NCI-H1092 (cell line): ENCODE measurements at places on chromosomes 5 and 9.

DNA sequence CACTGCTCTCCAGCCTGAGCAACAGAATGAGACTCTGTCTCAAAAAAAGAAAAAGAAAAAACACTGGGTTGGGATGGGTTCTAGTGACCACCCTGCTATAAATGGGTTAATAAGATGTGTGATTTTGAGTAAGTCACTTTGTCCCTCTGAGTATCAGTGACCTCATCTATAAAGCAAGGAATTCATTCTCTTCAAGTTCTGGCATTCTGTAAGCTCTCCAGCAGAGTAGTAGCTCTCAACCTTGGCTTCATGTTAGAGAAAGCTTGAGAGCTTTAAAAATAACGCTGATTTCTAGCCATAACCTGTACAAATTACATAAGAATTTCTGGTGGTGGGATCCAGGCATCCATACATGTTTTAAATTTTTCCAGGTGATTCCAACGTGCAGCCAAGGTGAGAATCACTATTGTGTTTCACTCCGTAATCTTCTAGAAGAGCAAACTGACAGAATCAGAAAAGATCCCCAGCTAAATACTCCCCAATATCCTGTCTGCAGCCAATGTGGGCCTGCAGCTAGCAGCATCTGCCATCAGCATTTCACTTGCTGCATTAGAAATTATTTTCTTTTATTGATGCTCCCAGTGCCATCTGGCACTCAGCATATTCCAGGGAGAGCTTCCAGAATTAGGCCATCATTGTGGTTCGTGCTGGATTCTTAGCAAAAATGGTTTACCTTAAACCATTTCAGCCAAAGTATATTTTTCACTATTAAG lies 109.4 kb downstream of the FEM1C start:
- DNase-seq = no peak

DNA sequence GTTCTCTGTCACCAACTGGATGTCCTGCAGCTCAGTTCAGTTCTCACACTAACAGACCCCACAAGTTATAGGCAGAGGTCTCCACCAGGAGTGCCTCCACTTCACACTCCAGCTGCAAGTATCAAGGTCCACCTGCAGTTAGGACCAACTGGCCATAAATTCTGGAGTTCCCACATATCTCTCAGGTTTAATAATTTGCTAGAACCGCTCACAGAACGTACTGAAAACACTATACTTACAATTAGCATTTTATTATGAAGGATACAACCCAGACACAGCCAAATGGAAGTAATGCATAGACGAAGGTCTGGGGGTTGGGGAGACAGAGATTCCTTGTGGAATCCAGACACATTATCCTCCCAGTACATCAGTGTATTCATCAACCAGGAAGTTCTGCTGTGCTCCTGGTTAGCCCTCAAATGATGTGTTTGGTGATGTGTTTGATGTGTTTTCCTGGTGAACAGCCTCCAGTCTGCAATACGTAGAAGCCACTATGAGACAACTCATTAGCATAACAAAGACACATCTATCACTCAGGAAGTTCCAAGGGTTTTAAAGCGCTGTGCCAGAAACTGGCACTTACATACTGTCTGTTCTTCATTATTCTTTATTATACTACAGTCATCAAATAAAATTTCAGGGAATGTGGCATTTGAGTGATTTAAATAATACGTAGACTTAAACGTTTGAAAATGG lies 25.4 kb downstream of the OGN start:
- DNase-seq = no peak

DNA sequence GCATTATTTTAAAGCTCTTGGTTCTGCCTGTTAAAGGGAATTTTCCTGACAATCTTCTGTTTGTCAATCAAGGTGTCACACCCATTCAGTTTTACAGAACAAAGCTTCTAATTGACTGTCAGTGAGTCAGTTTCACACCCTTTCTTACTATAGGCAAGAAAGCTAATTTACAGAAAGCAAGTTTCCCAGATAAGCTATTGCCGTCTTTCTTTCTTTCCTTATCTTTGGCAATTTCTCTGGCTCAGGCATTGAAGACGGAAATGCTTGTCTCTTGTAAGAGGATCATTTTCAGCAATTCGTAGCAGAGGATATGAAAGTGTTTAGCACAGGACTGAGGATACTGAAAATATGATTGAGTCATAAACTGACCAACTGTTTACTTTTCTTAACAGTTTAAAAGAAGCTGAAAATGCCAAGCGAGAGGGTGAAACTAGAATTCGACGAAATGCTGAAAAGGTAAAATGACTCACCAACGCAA lies 27.0 kb downstream of the SPINK5 start:
- no peak for DNase-seq

DNA sequence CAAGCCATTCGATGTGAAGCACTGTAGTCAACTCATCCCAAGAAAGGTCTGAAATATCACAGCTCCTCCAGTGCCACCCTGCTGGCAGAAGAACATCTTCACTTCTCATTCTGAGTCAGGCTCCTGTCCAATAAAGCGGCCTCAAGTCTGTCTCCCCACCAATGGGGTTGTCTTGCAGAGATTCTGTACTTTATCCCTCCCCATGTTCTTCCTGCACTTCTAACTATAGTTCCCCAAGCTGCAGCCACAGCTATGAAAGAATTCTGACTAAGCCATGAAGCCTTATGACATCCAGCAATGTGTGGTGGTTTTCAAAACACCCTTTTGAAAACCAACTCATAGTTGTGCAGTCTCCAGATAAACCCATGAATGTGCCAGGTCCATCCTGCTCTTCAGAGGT lies 6.8 kb downstream of the MACROH2A1 start:
- no peak for DNase-seq

- no peak for DNase-seq
Measured at GRCh38 chr5:17228821-17229291, 11.4 kb downstream of the BASP1 start.

DNA sequence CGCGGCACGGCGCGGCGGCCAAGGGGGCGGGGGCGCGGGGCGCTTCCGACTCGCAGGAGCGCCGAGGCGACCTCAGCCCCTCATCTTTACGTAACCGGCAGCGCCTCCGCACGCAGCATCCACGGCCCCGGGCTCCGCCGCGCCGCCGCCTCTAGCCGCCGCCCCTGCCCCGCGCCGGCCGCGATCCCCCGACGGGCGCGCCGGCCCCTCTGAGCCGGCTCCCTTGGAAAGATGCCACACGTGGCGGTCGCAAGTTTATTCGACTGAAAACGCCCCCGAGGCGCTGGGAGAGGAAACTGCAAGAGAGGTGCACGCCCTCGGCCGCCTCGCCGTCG lies 1.0 kb downstream of the KLF9 start:
- DNase-seq = peak; percentile 21

DNA sequence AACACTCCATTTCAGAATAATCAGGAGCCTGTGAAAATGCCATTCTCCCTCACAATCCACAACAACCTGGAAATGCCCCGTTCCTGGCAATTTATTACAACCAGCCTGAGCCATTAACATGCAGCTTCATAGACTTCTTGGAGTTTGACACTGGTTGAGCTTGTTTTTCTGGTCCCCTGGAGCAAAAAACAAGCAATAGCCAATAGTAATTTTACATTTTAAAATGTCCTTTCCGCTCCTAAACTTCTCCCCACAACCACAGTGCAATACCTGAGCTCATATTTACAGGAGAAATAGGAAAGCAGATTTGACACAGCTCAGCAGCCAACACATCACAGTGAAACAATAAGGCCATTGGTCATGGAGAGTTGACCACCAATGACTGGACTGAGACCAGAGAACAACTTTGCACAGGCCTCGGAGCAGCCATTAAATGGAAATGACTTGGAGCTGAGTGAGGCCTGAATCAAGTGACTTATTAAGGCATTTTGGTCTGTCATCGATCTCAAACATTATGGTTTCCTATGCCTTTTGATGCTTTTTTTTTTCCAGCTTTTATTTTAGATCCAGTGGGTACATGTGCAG lies 73.0 kb downstream of the ENC1 start:
- no peak for DNase-seq

DNA sequence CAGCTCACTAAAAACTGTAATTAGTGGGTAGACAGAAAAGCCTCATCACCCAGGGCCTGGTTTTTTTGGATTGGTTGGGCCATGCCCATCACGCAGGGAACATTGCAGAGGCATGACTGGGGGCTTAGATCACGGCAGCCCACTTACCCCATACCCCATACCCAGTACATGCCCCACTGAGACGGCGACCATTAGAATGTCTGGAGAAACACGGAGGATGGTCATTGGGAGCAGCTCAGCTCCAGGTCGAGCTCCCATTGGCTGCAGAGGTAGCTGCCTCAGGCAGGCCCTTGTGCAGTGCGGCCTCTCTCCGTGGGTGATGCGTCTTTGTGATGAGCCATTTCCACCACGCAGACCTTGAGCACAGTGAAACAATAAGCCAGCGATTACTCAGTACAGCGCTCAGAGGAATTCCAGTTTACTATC lies 204.0 kb downstream of the GADD45G start:
- DNase-seq = no peak

GRCh38 chr5:147930769-147931168 lies 24.4 kb upstream of the C5orf46 start:
- DNase-seq = no peak

DNA sequence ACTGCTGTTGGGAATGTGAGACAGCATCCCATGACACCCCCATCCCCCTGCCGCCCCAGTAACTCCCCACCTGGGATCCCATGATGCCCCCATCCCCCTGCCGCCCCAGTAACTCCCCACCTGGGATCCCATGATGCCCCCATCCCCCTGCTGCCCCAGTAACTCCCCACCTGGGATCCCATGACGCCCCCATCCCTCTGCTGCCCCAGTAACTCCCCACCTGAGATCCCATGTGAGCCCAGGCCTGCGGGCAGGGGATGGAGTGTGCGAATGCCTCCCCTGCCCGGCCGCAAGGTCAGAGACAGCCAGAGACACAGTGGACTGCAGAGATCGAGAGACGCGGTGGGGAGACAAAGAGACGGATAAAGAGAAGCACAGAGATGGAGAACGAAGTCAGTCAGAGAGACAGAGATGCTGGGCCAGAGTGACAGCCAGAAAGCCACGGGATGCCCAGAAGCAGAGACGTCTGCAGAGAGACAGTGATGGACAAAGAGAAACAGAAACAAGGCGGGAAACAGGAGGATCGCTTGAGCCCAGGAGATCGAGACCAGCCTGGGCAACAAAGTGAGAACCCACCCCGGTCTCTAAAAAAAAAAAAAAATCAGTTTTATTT lies 992 bp downstream of the SH2D3C start:
- DNase-seq = no peak

DNA sequence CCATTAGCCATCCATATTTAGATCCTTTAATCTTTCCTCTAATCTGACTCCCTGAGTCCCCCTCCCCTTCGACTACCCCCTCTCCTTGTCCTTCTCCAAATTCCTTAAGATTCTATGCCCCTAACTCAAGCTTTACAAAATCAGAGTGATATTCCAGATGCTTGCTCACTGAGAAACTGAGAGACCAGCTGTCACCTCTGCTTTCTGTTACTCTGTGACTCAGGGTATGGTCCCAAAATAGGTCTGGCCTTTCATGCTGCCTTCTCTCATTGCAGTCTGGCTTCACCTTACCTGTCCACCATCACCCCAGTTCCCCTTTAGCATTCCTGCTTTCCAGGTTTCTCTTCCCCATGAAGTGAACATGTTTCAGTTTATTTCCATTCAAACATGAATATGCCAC lies 383.3 kb upstream of the SLC30A5 start:
- no peak for DNase-seq

DNA sequence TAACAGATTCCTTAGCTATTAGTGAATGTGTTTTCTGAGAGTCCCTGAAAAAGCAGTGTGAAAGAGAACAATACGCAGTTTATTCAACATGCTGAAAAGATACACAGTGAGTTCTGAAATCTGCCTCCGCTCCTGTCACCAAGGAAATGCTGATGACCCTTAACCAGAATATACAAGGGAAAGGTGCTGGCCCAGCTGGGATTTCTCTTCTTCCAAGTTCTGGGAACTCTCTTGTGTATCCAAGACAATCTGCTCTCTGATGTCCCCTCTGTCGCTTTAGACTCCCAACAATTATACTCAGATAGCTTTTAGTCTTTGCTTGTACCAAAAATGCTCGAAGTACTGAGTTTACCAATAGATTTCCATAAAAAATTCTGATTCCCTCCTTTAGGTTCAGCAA lies 214.9 kb downstream of the TMEM167A start:
- no peak for DNase-seq

GRCh38 chr9:3648266-3648665 lies 122.5 kb upstream of the RFX3 start:
- no peak for DNase-seq

- DNase-seq = no peak
Measured at GRCh38 chr5:139148306-139148705, 49.9 kb downstream of the SIL1 start.

- no peak for DNase-seq
Measured at GRCh38 chr9:76581731-76582130, 122.7 kb downstream of the GCNT1 start.

DNA sequence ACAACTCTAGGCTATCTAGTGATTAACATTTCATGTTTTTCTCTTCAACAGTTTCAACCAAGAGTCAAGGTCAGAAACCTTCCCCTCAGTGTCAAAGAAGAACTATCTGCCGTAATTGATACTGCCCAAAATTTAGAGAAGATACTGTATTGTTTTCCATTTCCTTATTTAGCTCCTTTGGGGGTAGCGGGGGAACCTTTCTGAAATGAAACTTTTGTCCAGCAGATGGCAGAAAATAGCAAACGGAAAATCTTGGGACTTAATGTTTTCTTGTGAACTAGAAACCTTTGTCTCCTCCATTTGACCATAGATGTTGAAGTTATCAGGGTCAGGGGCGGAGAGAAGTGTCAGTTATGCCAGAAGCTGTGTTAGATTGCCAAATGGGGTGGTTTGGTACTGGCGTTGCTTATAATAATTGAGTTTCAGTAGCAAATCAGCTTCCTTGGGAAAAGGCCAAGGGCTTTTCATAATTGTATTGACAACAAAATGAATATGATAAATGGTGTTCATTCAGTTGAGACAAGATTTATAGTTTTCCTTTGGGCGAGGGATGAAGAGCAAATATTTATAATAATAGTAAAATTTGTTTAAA lies 101.7 kb upstream of the TLX3 start:
- no peak for DNase-seq

DNA sequence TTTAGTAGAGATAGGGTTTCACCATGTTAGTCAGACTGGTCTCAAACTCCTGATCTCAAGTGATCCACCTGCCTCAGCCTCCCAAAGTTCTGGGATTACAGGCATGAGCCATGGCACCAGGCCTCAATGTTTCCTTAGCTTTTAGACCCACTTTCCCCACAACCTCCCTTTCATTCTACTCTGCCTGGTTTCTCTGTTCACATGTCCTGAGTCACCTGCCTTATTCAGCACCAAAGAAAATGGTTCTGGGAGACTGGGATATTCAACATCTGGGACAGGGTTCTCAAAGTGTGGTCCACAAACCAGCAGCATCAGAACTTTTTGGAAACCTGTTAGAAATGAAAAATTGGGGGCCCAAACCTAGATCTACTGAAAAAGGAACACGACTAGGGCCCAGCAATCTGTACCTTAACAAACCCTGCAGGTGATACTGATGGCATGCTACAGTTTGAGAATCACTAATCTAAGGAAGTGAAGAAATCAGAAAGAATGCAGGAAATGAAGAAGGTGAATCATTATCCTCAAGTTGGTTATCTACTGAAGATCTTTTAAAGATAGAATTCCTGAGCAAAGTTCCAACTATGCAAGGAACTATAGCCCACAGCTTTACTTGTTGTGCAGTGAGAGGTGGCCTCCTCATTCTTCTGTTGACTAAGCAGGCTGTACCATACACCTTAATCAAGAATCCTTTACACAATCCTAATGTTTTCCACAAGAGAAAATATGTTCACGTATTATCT lies 51.8 kb upstream of the CTNNAL1 start:
- no peak for DNase-seq
